Breast epithelium (tissue), 4 donors: ENCODE measurements at places on chromosomes 4 and X. TPM values are rescaled to one million over a fixed set of nuclear protein-coding genes. Genes with fewer than 3 reads are reported as not detected.

FGFBP2 gene
- 6.2 TPM for total RNA-seq

NSDHL gene
- 16.7 TPM for total RNA-seq

CXCL6 gene
- 2.2 TPM for total RNA-seq

TACC3 gene
- 4.1 TPM for total RNA-seq

STOX2 gene
- 7.9 TPM for total RNA-seq

KIF4A gene
- 0.33 TPM for total RNA-seq

STATH gene
- total RNA-seq = not detected

RRH gene
- total RNA-seq = not detected

COX7B2 gene
- not detected for total RNA-seq

PABPC4L gene
- total RNA-seq = 1.2 TPM

JADE3 gene
- total RNA-seq = 20.8 TPM

GRCh38 chrX:2723286-2723879 lies 28.5 kb upstream of the XG start:
- H3K4me1 ChIP-seq = no peaks in the 10 kb centered on the region
- H3K27me3 ChIP-seq = no peaks in the 10 kb centered on the region
- H3K4me3 ChIP-seq = no peak overlapping the region
- H3K36me3 ChIP-seq = no peaks in the 10 kb centered on the region
- no peak for DNase-seq
- no peak overlapping the region for H3K27ac ChIP-seq

DNA sequence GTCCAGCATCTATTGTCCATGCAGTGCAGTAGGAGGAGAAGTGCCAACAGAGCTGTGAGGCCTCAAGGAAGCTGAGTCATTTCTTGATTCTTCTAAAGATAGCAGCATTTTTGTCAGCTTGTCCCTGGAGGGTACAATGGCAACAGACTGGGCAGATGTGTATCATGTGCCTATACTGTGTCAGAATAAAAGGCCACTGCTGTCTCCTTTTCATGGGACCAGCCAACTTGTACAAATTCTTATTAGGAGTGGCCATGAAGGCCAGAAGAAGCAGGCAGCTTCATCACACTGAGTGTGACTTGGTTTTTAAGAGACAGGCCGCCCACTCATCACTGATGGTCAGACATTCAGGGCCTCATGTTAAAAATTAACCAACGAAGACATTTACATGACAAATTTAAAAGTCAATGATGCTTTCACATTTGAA lies 185.0 kb upstream of the FAM241A start:
- DNase-seq = no peak
- no peaks in the 10 kb centered on the region for H3K4me1 ChIP-seq
- no peak overlapping the region for H3K27ac ChIP-seq
- no peaks in the 10 kb centered on the region for H3K27me3 ChIP-seq
- H3K4me3 ChIP-seq = no peak overlapping the region

DNA sequence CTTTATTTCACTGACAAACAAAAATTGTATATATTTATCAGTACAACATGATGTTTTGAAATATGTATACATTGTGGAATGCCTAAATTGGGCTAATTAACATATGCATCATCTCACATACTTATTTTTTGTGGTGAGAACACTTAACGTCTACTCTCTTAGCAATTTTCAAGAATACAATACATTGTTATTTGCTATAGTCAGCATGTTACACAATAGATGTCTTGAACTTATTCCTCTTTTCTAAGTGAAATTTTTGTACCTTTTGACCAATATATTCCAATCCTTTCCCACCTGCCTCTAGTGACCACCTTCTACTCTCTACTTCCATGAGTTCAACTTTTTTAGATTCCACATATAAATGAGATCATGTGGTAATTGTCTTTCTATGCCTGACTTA lies 35.1 kb downstream of the C4orf46 start:
- H3K36me3 ChIP-seq = no peaks in the 10 kb centered on the region
- no peaks in the 10 kb centered on the region for H3K4me1 ChIP-seq
- no peak overlapping the region for H3K27ac ChIP-seq
- H3K4me3 ChIP-seq = no peak overlapping the region

DNA sequence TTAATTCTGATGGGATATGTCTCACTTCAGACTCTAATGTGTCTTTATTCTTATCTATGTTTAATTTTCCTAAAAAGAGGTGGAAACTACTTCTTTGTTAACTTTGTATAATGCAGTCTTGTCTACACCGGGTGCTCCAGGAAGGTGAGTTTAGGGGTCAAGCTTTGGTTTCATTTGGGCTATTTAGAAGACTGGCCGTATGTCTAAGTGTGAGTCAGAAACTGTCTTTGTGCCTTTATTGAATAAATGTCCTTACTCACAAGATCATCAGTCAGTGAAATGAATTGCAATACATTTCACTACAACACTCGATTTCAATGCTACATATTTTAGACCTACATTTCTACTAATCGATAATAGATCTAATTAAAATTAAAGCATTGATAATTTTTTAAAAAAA lies 56.2 kb downstream of the PROM1 start:
- DNase-seq = no peak
- no peaks in the 10 kb centered on the region for H3K36me3 ChIP-seq
- no peaks in the 10 kb centered on the region for H3K27me3 ChIP-seq
- no peak overlapping the region for H3K4me3 ChIP-seq

DNA sequence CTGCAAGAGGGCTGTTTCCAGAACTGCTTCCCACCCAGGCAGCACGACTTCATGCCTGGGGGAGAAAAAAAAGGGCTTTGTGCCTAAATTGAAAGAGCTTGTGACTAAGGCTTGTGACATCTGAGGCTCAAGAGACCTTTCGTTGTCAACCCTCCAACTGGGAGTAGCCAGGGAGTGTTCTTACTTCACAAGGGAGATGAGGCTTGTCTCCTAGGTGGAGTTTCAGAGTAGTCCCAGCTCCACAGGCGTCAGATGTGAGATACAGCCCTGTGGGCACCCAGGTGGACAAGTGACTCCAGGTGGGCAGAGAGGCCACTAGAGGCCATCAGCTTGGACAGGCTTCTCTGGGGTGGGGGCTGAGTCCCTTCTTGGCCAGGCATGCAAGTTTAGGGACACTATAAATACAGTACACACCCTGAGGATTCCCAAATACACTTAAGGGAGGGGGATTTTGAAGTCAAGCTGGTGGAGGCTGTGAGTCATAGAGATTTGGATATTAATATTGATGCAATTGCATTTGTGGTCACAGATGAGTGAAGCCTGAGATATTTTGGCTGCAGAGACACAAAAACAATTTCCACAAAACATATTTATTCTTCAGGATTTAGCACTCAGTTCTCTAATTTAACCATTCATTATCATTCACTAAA lies 40.1 kb upstream of the SETD7 start:
- H3K27me3 ChIP-seq = no peaks in the 10 kb centered on the region
- H3K36me3 ChIP-seq = no peaks in the 10 kb centered on the region

- H3K27ac ChIP-seq = no peak overlapping the region
- H3K4me3 ChIP-seq = no peak overlapping the region
- H3K36me3 ChIP-seq = no peaks in the 10 kb centered on the region
- no peaks in the 10 kb centered on the region for H3K27me3 ChIP-seq
- no peak for DNase-seq
- H3K4me1 ChIP-seq = no peaks in the 10 kb centered on the region
Measured at GRCh38 chr4:48071191-48071590, 54.6 kb downstream of the NIPAL1 start.

DNA sequence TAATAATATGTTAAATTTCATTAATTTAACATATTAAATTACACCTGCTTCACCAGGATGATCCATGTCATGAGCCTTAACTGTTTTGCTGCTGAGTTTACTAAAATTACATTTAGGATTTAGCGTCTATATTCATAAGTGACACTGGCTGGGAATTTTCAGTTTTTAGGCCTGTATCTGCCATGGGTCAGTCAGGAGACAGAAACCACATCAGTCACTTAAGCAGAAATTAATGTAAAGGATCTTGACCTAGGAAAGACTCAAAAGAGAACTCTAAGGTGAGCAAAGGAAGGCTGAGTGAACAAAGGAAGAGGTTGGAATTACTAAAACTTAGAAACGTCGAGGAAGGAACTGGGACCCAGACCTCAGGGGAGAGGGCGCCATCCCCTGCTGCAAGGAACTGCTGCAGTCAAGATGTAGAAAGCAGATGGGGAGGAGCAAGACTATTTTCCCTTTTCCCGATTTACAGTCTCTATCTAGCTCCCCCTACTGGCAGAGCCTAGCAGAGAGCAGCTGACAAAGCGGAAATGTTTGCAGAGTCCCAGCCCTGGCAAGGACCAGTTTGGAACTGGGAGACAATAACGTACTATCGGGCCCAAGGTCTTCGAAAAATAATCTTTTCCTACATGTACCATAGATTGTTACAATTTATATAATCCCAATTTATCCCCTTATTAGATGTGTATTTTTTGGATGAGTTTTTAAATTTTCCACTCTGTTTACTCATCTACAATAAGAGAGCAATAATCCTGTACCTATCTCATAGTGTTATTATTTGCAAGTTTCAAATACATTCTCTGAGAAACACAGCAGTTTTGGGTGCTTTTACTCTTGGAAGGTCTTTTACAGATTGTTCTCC lies 22.6 kb upstream of the RBBP7 start:
- no peaks in the 10 kb centered on the region for H3K4me1 ChIP-seq
- H3K27ac ChIP-seq = no peak overlapping the region
